ENCODE measurements at places on chromosomes 2 and 18. TPM values are rescaled to one million over a fixed set of nuclear protein-coding genes. Genes with fewer than 3 reads are reported as not detected.
A peak's percentile ranks its signal among the peaks of the same experiment; 100 is the strongest.

DNA sequence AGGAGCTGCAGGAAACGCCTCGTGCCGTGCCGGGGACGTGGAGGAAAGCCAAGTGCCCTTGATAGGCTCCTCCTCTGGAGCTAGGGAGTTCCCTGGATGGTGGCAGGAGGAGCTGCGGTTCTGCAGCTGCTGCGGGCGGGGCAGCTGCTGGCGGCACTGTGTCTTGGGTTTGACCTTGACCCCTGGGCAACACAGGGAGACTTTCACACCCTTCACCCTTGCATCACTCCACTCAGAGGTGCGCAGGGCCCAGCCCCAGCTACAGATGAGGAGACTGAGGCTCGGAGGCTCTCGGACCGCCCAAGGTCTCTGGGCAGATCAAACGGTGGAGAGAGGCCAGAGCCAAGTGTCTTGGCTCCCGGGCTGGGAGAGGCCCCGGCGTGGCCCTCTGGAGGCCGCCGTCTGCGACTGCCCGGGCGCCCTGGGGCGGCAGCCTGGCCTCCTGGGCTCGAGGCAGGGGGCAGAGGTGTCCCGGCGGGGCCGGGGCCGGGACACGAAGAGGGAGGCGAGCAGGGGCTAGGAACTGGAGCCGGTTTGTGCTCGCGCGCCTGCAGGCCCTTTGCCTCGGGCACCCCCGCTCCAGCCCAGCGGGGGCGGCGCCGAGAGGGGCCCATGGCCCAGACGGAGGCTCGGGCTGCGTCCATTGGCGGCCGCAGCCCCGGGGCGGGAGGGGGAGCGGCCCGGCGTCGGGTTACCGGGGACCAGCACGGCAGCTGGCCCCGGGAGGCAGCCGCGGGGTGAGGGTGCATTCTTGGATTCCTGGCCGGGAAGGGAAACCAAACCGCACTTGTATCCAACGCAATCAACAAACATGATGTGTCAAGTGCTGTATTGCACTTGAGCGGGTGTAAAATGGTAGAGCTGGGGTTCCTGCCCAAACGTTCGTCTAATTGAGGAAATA is 129.6 kb upstream of the SLC1A4 start:
- peak; percentile 92 for DNase-seq

DNA sequence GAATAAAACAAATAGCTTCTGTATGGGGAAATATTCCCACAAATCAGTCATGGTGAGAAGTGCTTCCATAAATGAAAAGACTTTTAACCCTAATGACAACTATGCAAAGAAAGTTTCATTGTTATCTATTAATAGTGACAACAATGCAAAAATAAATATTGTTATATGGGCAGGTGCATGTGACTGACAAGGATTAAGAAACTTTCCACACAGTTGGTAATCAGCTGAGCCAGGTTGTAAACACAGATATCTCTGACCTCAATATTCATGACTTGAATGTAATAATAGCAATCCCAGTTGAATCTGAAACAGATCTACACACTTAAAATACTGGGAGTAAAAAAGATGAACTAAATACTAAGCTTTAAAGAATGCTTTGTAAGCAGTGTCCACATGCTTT is 517.0 kb upstream of the SOX11 start:
- DNase-seq = no peak

DNA sequence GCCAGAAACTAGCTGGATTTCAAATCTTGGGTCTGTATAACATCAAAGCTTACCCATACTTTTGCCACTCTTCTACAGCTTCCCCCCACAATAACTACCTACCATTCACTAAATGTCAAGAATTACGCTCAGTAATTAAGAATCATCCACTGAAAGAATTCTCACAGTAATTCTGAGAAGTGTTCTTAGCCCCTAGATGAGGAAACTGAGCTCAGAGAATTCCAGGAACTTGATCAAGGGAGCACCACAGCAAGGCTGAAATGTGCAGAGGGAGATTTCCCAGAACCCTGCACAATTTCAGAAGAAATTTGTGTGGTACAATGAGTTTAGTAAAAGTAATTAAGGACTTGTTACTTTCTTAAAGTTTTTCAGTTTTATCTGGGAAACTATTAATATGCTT is 194.5 kb upstream of the STK17B start:
- no peak for DNase-seq

DNA sequence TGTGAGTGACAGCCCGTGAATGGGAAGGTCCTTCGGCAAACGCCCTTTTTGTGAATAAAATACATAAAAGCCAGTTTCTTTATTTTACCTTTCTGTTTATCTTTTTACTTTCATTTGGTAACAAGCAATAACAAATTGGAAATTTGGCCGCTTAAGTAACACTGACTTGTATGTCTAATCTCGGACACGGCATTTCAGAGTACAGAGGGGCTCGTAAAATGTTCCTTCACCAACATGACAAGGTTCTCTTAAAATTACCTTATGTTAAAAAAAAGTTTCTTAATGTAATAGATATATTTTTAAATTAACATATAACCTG is 558 bp upstream of the NEMP2 start:
- DNase-seq = no peak

GRCh38 chr2:135641156-135642068 is 100.2 kb upstream of the UBXN4 start:
- DNase-seq = no peak

DNA sequence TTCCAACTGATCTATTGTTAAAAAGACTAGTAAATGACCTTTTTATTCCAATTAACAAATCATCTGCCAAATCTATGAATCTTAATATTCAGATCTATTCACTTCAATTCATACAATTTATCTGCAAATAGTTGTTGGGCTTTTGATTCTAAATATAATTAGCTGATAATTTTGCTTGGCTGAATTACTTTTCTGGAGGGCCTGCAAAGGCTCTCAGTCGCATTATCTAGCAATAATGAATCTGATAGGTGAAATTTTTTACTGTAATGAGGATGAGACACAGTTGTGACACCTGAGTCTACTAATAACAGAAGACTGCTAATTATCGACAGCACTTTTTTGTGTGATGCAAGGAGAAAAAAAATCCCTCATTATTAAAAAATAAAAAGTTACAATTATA is 565.1 kb downstream of the ZEB2 start:
- no peak for DNase-seq

GRCh38 chr2:168920504-168921157 is 19.5 kb downstream of the G6PC2 start:
- DNase-seq = no peak

DNA sequence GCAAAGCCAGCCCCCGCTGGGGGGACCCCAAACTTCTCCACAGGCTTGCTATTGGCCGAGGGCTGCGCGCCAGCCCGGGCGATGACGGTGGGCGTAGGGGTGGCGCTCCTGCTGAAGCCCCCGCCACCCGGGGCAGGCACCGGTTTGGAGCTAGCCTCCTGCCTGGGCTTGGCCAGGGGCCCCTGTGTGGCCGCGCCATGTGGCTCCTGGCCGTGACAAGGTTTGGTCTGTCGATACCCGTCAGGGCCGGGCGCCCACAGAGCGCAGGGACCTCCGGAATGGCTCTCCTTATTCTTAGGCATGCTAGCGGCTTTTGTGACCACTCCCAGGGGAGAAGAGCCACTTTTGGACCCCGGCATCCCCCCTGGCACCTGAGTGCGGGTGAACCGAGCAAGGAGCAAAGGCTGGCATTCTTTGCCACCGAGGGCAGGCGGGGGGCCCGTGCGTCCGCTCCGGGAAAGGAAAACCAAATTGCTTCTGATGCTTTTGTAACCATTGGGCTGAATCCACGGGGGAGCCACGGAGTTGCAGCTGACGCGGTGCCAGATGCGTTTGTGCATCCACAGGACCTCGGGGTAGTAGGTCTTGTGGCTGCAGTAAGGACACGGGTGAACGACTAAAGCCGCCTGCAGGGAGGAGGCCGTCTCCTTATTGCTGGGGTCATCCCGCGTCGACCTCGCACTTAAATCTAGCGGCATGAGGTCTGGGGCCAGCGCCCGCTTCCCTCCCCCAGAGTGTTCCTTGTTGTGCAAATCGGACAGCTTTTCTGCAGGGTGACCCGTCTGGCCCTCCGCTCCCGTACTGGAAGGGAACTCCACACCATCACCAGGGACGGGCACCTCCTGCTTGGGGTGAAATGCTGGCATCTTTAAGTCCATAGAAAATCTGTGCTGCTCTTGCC is 115.6 kb downstream of the ZNF516 start:
- DNase-seq = no peak

- DNase-seq = no peak
These were observed 42.8 kb upstream of the TPO start for GRCh38 chr2:1370461-1370860.

GRCh38 chr2:29578084-29578598 is 343.2 kb downstream of the ALK start:
- no peak for DNase-seq

GRCh38 chr18:64380117-64380516 is 231.2 kb upstream of the LINC00305 start:
- DNase-seq = no peak

DNA sequence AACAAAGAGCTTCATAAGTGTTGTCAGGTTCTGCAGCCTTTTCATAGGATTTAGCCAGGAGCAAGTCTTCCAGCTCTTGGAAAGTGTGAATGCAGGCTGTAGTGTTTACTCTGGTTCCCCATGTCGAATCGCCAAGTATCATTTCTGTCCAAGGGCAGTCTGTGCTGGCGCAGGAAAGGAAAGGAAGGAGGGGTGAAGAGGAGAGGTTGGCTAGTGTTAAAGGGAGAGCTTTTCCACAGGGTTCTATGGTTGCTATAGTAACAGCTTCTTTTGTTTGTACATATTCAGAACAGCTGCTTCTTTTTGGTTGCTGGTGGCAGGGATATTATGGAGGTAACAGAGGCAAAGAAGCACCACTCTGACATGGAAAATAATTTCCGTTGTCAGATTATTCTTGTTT is 69.9 kb downstream of the KCNH7 start:
- no peak for DNase-seq

GRCh38 chr2:240725266-240725665 is 33.6 kb downstream of the AQP12A start:
- DNase-seq = no peak

DNA sequence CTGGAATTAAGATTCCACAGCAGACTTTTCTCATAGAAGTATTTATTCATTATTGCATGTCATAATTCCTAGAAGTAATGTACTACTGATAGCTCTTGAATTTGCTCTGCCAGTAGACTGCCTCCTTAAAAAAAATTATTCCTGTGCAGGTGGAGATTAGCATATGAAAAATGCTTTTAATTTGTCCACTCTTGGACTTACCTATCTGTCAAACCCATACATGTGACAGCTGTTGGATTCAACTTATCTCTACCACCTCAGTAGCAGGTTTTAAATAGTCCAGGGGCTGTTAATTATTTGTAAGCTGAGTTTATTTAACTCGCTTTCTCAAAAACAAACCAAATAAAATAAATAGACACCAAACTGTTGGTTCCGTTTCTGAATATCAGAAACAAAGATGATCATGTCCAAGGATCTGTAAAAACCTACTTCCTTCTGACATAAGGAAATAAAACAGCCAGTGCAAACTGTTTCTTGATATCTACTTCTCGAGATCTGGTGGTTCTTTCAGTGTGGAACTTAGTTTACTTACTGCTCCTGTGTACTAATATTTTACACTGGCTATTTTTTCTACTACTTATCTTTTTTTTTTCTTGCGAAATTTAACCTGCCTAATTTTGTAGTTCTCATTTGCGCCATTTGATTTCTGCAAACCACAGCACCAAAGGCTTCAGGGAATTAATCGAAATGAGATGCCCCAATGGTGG is 44.2 kb downstream of the ZEB2 start:
- no peak for DNase-seq

DNA sequence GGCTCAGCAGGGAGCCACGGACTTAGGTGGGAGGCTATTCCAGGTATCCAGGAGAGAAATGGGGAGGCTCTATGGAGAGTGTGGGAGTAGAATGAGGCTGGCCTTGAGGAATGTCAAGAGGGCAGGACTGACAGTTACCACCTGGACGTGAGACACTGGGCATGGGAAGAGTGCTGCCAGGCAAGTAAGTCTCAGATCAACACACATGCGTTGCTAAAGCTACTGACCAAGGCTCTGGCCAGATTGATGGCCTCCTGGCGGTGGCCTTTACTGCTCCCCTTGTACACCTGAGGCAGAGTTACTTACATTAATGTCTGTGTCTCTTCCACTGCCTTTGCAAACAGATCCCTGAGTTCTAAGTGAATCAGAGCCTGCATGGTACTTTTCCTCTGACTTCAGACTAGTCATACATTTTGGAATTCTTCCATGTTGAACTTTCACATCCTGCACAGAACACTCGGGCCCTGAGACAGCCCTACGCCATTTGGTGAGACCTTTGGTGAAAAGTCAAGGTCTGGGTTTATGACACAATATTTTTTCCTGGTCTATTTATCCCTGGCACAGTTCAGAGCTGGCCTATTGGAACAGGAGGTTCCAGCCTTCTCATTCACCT is 398.8 kb upstream of the TRIB2 start:
- no peak for DNase-seq

DNA sequence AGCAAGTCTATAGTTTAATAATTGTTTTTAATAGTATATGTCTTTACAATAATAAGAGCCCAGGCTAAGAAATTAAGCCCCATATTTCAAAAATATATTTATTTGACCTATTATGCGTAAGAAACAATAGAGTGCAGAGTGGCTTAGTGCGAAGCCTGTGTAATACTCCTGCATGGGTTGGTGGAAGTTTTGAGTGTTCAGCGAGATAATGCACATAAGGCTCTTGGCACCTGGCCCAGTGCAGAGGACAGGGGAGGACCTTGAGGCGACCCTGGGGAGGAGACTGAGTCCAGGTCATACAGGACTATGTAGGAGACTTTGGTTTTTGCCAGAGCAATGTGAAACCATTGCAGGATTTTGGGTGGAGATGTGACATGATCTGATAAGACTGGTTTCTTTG is 132.4 kb upstream of the ST6GAL2 start:
- DNase-seq = no peak

DNA sequence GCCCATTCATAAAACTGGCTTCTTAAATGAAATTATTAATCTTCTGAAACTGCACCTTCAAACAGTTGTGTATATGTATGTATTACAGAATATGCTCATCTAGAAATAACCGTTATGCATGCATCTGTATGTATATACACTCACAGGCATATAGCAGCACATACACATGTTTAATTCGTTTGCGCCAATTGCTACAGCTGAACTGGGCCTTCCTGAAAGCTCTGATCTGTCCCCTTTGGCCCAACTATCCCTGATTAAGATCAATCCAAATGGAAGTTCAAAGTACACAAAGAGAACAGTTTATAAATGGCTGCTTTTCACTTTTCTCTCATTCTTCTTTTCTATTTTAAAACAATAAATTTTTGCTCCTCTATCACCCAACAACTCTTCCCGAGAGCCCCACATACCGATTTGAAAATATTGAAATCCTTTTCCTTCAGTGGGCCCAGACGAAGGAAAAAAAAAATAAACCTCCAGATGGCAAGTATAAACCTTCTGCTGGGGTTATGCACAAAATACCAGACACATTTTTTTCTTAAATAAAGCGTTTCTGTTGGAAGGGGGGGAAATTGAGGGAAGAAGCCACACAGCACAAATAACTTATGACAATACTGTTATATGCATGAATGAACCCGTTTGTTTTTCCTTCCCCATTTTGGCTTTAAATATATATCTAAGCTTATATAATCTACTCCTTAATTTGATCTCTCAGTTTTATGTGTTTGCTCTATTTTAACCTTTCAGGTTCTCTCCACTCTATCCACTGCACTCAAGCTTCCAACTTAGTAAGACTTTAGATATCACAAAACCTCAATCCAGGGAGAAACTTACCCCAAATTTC is 267.3 kb downstream of the TCF4 start:
- no peak for DNase-seq

- no peak for DNase-seq
These were observed 49.5 kb downstream of the ATIC start for GRCh38 chr2:215361211-215361875.

DPP10 gene
- total RNA-seq = 1.0 TPM

SERPINB4 gene
- total RNA-seq = not detected

SPEG gene
- total RNA-seq = 76.6 TPM

DNER gene
- 0.34 TPM for total RNA-seq

KRTCAP3 gene
- total RNA-seq = 52.9 TPM

MYOM1 gene
- total RNA-seq = 9.7 TPM

NDUFV2 gene
- 137 TPM for total RNA-seq

SPDYA gene
- 2.5 TPM for total RNA-seq

Data from ureter (tissue), 1 donor.